ENCODE measurements at places on chromosomes 2 and 18.

- DNase-seq: no peak
These were observed 392.9 kb downstream of the TGIF1 start for GRCh38 chr18:3842844-3843243.

DNA sequence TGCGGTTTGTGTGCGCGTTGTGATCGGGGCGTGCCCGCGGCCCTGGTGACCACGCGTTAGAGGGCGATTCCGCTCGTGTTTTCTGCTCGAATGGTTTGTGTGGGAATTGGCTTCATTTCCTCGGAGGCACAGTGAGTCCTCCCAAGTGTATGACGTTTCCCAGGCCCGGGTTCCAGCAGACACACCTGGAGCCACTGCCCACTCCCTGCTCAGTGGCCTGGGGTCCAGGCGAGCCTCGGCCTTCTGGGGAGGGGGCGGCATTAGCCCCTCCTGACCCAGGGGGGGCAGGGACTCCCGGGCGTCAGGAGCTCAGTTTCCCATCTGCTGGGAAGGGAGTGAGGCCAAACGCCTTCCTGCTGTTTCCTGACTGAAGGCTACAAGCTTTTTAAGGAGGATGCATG is 92.1 kb downstream of the NFATC1 start:
- no peak for DNase-seq

DNA sequence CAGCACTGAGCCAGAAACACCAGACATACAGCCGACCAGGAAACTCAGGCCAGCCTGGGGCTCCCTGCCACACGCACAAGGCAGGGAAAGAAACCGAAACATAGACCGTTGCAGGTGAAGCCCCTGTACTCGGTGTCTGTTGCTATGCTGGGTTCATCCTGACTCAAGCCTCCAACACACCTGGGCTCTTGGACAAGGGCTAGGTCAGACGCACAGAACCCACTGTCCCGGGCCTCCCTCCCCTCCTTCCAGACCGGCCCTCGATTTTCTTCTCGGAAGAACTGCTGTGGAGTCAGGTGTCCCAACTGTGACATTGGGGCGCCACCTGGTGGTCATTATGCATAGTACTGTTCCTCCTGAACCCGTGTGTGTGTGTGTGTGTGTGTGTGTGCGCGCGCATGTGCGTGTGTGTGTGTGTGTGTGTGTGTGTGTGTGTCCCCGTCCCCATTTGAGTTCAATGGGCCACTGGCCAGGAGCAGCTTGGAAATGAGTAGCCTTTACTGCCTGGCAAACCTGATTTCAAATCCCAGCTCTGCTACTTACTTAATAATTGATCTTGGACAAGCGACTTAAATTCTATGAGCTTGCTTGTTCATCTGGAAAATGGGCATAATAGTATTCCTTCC is 55.4 kb upstream of the GLI2 start:
- DNase-seq: peak; percentile 59

- DNase-seq: no peak
These were observed 6.6 kb upstream of the CYP27C1 start for GRCh38 chr2:127226520-127227263.

GRCh38 chr2:174247474-174248186 is 702 bp downstream of the OLA1 start:
- no peak for DNase-seq

DNA sequence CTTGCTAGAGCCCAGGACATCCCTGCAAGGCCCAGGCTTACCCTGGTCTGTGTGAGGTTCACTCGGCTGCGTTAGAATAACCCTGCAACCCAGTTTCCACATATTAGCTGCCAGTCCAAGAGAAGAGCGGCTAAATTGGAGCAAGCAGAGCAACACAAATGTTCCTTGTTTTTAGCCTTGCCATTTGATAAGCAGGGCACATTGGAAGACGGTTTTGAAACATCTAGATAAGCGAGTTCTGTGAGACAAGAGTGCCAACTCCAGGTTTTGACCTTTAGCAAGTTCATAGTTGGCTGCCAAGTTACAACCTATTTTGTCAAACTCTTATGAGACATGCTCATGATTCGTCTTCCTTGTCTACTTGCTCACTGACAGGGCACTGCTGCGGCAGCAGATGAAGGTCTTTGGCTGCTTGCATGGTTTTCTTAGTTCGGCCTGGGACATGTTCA is 23.5 kb downstream of the DPP4 start:
- no peak for DNase-seq

DNA sequence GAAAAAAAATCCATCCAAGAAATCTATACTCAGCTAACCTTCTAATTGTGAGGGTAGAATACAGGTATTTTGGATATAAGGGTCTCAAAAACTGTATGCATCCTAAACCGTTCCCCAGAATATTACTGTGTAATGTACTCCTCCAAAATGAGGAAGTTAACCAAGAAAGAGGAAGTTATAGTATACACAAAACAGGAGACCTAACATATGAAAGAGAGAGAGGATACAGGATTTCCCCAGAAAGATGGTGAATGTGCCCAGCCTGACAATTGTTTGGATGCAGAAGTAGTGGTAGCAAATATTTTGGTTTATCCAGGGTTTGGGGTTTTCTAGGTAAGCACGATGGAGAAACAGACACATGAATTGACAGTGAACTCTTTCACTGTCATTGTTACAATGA is 50.6 kb downstream of the GALNT3 start:
- no peak for DNase-seq

GRCh38 chr2:68784915-68785314 is 50.3 kb downstream of the ARHGAP25 start:
- no peak for DNase-seq

GRCh38 chr2:76387294-76387693 is 676.6 kb upstream of the GCFC2 start:
- no peak for DNase-seq

DNA sequence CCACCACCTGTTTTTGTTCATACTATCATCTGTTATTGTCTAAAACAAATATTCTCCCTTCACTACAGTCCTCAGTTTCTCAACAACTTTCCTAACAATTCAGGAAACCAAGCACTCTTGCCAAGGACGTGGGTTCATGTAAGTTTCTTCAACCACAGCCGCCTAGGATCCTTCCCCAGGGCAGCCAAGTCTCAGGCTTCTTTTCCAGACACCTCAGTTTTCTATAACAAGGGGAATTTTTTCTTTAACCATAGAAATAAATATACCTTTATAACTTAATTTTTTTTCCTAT is 39.4 kb upstream of the AGPS start:
- no peak for DNase-seq

DNA sequence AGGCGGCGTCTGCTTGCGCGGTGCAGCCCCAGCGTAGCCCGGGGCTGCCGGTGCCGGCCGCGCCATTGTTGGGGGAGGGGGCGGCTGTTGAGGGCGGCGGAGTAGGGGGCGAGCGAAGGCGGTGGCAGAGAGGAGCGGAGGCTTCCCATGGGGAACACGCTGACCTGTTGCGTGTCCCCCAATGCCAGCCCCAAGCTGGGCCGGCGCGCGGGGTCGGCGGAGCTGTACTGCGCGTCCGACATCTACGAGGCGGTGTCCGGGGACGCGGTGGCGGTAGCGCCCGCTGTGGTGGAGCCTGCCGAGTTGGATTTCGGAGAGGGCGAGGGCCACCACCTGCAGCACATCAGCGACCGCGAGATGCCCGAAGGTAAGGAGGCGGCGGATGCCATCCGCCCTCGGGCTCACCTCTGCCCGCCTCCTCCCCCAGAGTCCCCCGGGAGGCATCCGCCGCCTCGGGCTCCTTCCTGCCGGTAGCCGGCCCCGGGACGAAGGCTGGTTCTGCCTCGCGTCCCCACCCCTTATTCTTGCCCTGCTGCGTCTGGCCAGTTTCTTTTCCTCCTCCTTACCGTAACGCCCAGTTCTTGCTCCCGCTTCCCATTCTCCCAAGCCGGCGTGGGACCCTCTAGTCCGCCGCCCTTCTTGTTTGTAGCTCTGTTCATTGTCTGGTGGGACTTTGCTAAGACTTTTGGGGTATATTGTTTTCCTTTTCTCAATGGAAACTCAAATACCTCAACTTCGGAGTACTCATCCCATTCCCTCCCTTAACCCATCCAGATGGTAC is 500 bp downstream of the CCNYL1 start:
- no peak for DNase-seq

- no peak for DNase-seq
These were observed 211.9 kb downstream of the AGPS start for GRCh38 chr2:177604271-177605065.

DNA sequence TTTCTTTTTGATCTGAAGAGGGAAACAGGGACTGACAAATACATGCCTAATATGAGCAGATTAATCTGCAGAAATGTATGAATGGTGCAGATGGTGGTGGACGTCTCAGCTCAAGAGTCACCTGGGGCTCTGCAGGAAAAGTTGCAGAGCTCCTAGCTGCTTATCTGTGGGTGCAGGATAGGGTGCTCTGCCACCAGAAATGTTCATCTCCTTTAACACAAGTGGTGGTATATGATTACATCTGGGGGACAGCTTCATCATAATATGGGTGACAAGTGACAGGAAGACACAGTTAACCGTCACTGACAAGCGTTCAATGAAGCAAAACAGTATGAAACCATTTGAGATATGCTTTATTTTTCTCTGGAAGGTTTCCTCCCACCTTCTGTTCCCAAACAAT is 121.2 kb upstream of the LINC00305 start:
- no peak for DNase-seq

DNA sequence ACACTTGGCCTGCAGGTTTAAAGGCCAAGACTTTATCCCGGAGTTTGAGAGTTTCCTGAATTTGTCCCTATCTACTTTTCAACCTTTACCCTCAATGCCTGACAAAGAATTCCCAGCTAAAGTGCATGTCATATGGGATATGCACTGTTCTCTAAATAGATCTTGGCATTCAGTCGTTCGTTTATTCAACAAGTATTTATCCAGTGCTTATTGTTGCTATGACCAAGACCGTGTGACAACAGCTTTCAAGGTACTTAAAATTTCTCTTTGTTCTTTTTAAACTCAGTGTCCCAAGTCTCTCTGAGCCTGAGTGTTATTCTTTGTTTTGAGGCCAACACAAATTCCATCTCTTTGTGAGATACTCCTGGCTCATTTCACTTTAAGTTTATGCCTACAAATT is 133.4 kb downstream of the RGPD3 start:
- no peak for DNase-seq

- no peak for DNase-seq
These were observed 1067.0 kb upstream of the FANCL start for GRCh38 chr2:59308108-59308507.

DNA sequence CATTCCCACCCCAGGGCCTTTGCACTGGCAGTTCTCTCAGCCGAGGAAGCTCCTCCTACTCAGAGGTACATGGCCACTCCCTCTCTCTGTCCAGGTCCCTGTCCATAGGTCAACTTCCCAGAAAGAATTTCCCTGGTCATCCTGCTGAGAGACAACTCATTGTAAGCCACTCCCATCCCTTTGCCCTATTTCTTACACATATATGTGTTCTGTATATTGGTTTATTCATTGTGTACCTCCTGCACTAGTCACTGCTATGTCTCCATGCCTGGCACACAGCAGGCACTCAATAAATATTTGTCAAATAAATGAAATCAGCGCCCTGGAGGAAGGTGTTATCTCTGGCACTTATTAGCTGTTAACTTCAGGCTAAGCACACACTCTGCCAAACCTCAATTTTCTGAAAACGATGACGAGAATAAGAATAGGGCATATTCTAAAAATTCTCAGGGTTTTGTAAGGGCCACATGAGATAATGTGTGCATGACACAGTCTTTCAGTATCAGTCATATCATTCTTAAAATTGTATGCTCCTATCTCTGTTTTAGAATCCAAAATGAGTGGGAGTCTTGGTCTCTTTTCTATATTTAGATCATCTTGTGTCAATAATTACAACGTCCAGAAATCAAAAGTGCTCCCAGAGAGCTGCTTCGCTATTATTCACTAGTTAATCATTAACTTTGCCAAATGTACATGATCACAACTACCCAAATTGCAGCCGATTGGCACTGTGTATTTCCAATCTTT is 198.0 kb downstream of the ALK start:
- DNase-seq: no peak

DNA sequence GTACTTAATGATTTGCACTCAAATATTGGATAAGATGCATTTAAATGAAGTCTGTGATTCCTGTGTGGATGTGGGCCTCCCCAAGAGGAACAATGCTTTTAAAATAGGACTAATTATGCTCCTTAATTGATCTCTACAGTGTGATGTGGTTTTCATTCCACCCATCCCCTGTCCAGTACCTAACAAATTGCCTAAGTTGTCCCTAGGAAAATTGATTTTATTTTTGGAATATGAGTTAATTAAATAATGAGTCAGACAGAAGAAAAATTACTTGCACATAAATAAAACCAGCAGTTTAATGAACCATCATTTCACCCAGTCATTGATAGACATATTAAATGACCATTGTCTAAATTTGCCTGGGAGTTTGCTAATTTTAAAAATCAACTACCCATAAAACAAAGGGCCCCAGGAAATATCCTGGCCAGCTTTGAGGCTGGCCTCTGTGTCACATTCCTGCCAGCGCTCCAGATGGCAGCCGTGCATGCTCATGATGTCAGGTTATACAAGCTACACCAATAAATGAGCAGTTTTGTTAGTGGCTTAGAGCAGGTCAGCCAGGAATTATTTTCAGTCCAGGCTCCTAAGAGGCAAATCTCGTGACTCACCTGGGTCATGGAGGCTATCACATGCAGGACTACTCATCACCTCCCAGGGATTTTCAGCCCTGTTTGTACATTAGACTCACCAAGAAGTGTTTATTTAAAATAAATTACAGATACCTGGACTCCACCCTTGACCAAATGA is 31.9 kb downstream of the ABHD3 start:
- DNase-seq: no peak

DNA sequence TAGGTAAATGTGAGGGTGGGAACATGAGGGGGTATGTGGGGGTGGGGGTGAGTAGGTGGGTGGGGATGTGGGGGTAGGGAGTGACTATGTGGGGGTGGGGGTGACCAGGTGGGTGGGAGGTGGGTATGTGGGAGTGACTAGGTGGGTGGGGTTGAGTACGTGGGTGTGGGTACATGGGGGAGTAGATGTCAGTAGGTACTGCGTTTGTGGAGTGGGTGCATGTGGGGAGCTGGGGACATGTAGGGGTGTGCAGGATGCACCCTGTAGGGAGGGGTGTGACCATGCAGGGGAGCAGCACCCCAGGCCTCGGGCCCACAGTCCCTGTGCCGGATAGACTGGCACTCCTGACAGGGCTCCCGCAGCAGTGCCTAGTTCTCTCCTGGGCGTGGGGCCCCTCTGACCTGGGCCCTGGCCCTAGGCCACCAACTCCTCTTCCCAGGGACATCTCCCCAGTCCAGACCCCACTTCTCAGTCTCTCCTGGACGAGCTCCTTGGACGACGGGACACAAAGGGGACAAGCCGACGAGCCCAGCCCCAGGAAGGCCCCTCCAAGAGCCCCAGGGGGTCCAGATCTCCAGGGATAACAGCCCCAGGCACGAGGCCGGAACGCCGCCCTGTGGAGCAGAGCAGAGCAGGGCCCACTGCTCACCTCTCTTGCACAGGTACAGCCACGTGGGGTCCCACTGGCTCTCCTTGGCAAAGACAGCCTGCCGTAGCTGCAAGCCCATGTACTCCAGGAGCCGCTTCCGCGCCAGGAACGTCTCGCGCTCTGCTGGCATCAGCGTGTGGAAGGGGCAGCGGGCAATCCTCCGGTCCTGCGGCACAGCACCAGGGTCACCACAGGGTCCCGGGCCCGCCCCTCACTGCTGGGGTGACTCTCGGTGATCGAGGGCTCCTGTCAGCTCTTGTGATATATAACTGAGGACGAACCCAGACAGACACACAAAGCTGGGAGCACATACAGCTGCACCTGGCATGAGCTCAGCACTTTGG is 58.2 kb downstream of the ANKMY1 start:
- DNase-seq: no peak

- DNase-seq: no peak
These were observed 165.5 kb downstream of the GLI2 start for GRCh38 chr2:120901201-120901600.

Measured in amygdala (tissue), 56 donors.